ENCODE measurements at places on chromosomes 16 and 17. TPM values are rescaled to one million over a fixed set of nuclear protein-coding genes. Genes with fewer than 3 reads are reported as not detected.

The C17orf67 gene
- total RNA-seq = 2.0 TPM

- peak; percentile 82 for DNase-seq
- H3K27me3 ChIP-seq = no peaks in the 10 kb centered on the region
- no peak overlapping the region for H3K4me3 ChIP-seq
- H3K4me1 ChIP-seq = no peaks in the 10 kb centered on the region
- H3K27ac ChIP-seq = peak overlapping the region; percentile 45
These were observed 83.9 kb upstream of the CIBAR2 start for GRCh38 chr16:85195900-85196772.

DNA sequence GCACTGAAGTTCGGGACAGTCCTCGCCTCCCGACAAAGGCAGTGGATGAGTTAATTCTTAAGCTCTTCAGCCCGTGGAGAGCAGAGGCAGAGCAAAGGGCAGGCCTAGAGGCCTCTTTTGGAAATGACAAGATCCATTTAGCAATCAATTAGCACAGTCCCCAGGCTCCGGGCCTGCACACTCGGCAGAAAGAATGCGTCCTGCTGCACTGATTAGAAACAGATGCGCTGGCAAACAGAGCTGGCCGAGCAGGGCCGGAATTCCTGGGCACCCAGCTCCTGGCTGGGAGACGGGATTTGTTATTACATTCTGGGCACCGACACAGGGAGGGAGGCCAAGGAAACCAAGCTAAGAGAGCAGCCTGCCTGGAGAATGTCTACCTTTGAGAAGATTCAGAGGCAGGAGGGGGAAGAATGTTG lies 162.9 kb downstream of the COPRS start:
- no peaks in the 10 kb centered on the region for H3K36me3 ChIP-seq
- H3K4me3 ChIP-seq = no peak overlapping the region
- H3K27ac ChIP-seq = peak overlapping the region; percentile 71
- H3K27me3 ChIP-seq = no peaks in the 10 kb centered on the region
- DNase-seq = peak; percentile 79

The RAD51C gene
- 27.5 TPM for total RNA-seq

The SMYD4 gene
- 20.3 TPM for total RNA-seq

The SLC2A4 gene
- 2.6 TPM for total RNA-seq

The EPN3 gene
- total RNA-seq = 32.8 TPM

The CTF1 gene
- total RNA-seq = 2.6 TPM

DNA sequence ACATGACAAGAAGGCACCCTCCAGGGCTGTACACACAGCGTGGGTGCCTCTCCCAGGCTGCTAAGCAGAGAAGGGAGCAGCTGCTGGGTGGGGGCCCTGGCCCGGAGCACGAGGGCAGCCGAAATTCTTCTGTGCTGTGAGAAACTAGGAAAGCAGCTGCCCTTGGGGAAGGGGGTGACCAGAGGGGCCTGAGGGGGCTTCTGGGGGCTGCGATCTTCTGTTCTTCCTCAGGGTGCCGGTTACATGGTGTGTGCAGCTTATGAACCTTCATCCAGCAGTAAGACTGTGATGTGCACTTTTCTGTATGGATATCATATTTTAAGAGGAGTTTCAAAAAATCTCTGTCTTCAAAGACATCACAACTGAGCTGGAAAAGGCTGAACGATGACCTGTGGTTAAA lies 43.2 kb upstream of the METRNL start:
- H3K4me3 ChIP-seq = no peak overlapping the region
- no peaks in the 10 kb centered on the region for H3K36me3 ChIP-seq
- H3K27me3 ChIP-seq = no peaks in the 10 kb centered on the region
- no peak for DNase-seq
- no peak overlapping the region for H3K27ac ChIP-seq

DNA sequence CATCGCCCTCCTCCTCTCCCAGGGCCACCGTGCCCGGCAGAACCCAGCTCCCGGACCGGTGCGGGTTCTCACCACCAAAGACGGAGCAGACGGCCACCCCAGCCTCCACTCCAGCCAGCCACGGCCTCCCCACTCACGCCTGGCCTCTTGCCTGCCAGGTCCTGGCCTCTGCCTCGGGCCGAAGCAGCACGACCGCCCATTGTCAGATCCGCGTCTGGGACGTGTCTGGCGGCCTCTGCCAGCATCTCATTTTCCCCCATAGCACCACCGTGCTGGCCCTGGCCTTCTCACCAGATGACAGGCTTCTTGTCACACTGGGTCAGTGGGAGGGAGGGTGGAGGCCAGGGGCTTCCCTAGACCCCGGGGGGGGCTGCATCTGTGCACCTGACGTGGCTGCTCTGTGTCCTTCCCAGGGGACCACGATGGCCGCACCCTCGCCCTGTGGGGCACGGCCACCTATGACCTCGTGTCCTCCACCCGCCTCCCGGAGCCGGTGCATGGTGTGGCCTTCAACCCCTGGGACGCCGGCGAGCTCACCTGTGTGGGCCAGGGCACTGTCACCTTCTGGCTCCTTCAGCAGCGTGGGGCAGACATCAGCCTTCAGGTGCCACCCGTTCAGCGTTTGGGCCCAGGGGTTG lies 6.6 kb upstream of the RHOT2 start:
- peak overlapping the region; percentile 58 for H3K4me3 ChIP-seq
- no peak for DNase-seq
- H3K27me3 ChIP-seq = no peaks in the 10 kb centered on the region
- H3K36me3 ChIP-seq = no peaks in the 10 kb centered on the region
- peak overlapping the region; percentile 77 for H3K27ac ChIP-seq
- H3K4me1 ChIP-seq = no peaks in the 10 kb centered on the region

The MMP28 gene
- total RNA-seq = 25.6 TPM

GRCh38 chr16:54620197-54620596 lies 310.5 kb upstream of the IRX5 start:
- DNase-seq = no peak
- no peaks in the 10 kb centered on the region for H3K27me3 ChIP-seq
- H3K27ac ChIP-seq = no peak overlapping the region
- no peaks in the 10 kb centered on the region for H3K4me1 ChIP-seq
- H3K36me3 ChIP-seq = no peaks in the 10 kb centered on the region

- H3K4me1 ChIP-seq = peaks cover 16% of the 10 kb centered on the region
- no peaks in the 10 kb centered on the region for H3K27me3 ChIP-seq
- H3K36me3 ChIP-seq = no peaks in the 10 kb centered on the region
These were observed 3.8 kb downstream of the TBC1D16 start for GRCh38 chr17:80031691-80032430.

The KRT35 gene
- total RNA-seq = not detected

GRCh38 chr17:16415031-16415924 lies at the start of gene TRPV2:
Gene TRPV2, plus strand, starts transcription at chr17:16415571. Its CDS starts 2,098 bp downstream, at chr17:16417669.
- H3K36me3 ChIP-seq = no peaks in the 10 kb centered on the region
- H3K27ac ChIP-seq = peak within 1 kb of the TSS; percentile 87
- DNase-seq = no peak
- no peaks in the 10 kb centered on the region for H3K27me3 ChIP-seq

GRCh38 chr17:4501295-4501949 lies 2.7 kb downstream of the SPNS2 start:
- DNase-seq = no peak
- no peak overlapping the region for H3K27ac ChIP-seq
- H3K4me1 ChIP-seq = peaks cover 6% of the 10 kb centered on the region
- H3K27me3 ChIP-seq = peaks cover 11% of the 10 kb centered on the region

DNA sequence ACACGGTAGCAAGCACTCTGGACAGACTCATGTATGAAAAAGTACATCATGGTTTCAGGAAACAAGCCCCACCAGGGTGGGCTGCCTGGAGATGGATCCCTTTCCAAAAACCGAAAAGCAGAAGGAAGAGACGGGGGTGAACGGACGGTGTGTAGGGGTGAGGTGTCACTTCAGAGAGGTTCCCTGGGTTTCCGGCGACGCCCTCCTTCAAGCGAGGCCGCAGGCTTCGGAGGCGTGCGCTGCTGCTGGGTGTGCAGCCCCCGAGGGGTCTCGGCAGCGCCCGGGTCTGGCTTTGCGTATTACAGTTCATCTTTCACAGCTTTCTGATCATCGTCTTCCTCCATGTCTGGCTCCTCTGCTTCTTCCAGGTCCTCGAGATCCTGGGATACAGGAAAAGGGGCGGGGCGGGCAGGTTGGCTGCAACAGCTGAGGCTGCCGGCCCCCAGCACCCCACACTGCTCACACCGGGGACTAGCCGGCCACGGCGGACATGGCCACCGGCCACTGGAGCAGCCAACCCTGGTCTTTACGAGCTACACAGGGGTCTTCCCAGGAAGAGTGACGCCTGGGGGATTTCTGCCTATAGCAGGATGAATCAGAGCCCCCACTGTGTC lies 9.0 kb upstream of the PPP1R27 start:
- H3K36me3 ChIP-seq = peaks cover 5% of the 10 kb centered on the region
- H3K27ac ChIP-seq = peak overlapping the region; percentile 57
- no peak for DNase-seq
- peaks cover 4% of the 10 kb centered on the region for H3K4me1 ChIP-seq
- no peak overlapping the region for H3K4me3 ChIP-seq

- H3K27ac ChIP-seq = no peak overlapping the region
- H3K27me3 ChIP-seq = no peaks in the 10 kb centered on the region
- no peaks in the 10 kb centered on the region for H3K4me1 ChIP-seq
- DNase-seq = peak; percentile 89
These were observed 7.5 kb upstream of the SNTB2 start for GRCh38 chr16:69179328-69180010.

DNA sequence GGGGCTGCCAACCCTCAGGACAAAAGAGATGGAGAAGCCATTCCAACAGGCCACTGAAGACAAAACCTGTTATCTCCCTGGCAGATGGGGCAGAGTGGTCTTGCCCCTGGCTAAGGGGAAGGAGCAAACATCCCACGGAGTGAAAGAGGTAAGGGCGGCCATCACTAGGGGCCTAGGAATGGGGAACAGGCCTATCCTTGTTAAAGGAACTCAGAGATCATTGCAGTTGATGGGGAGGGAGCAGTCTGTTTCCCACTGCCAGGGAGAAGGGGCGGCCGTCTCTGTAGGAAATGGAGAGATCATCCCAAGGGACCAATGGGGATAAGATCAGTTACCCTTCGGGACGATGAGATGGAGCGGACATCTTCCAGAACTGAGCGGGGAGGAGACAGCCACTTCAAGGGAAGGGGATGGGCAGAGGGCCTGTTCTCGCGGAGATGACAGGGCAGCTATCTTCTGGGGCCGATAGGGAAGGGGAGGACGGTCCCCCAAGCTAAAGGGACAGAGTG lies 581 bp upstream of the TMEM208 start:
- H3K36me3 ChIP-seq = peaks cover 6% of the 10 kb centered on the region
- peak overlapping the region; percentile 95 for H3K4me3 ChIP-seq
- no peaks in the 10 kb centered on the region for H3K27me3 ChIP-seq
- H3K27ac ChIP-seq = peak overlapping the region; percentile 85
- no peak for DNase-seq

The TBC1D3H gene
- total RNA-seq = not detected

GRCh38 chr17:75356260-75356937 lies 49.1 kb downstream of the GRB2 start:
- no peak for DNase-seq
- no peaks in the 10 kb centered on the region for H3K4me1 ChIP-seq
- no peak overlapping the region for H3K4me3 ChIP-seq
- H3K27ac ChIP-seq = no peak overlapping the region

The PRR15L gene
- 105 TPM for total RNA-seq

DNA sequence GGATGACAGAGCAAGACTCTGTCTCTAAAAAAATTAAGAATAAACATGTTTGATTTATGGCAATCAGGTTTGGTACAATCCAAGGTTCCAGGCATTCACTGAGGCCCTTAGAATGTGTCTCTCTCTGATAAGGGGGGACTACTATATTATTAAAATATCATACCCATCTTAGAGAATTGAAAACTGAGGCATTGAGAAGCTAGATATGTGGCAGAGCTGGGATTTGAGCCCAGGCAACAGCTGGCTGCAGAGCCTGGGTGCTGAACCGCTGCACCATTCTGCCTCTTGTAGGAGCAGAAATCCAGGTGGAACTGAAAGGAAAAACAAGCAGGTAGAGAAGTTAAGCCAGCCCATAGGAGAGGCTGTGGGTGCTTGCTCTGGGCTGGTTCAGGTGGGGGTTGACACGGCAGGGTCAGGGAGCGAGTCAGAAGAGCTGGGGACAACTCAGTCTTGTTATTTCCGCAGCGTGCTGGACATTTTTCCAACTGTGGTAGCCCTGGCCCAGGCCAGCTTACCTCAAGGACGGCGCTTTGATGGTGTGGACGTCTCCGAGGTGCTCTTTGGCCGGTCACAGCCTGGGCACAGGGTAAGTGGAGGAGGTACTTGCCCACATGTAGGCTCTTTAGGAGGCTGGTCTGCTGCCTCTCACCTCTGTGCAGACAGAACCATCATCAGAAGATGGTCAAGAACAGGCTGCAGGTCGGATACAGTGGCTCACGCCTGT lies 62.5 kb downstream of the WIPI1 start:
- no peak for DNase-seq
- H3K4me3 ChIP-seq = no peak overlapping the region
- no peak overlapping the region for H3K27ac ChIP-seq
- H3K4me1 ChIP-seq = no peaks in the 10 kb centered on the region
- H3K27me3 ChIP-seq = no peaks in the 10 kb centered on the region

DNA sequence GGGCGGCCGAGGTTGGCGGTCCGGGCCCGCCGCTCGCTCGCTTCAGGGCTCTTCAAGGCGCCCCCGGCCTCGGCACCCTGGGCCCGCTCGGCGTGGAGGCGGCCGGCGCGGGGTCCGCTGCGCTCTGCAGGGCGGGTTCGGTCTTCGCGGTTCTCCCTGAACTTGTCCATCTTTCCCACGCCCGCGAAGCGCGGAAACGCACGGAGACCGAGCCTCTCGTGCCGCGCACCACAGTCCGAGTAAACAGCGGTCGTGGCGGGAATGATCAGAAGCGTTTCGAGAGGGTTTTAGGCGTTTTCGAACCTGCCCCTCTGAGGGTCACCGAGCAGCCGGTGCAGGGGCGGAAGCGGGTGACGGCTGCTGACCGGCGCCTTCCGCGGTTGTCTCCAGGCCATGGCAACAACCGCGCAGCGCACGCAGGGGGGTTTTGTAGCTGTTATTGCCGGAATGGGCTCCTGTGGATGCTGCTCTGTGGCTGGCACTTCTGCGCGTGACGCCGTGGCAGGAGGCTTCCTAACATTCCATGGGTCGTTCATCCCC lies 414 bp downstream of the NARF start:
- peak overlapping the region; percentile 96 for H3K4me3 ChIP-seq
- no peaks in the 10 kb centered on the region for H3K27me3 ChIP-seq
- DNase-seq = no peak
- peaks cover 4% of the 10 kb centered on the region for H3K4me1 ChIP-seq

DNA sequence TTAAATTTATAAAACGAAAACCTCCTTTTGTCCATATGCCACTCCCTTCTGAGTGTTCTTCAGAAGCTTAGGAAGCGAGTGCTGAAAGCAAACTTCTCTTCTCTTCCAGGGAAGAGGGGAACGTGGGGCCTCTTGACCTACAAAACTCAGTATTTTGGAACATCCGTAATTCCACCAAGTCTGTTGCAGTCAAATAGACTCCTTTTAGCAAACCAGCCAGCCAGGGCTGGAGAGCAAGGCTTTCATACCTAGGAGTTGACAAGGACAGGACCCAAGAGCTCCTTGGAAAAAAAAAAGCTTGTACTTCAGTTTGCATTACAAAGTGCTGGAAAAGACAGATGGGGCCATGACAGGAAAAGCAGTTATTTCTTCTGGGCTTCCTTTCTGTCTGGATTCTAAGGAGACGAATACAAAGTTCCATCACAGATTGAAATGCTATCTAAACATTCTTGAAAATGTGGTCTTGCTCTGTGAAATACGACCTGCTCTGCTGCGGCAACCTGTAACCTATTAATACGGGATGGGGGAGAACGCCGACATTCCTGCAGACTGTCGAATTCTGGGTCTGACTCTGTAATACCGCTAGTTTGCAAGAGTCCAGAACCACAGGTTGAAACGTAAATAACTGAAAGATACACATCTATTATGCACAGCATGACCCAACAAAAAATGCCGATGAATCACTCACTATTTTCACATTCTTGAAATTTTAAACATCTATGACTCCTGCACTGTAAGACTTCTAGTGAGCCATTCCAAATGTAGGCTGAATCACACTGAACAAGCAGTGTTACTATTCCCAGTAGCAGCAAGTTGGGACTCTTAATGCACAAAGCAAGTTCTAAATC lies 20.6 kb downstream of the VPS53 start:
- H3K4me1 ChIP-seq = no peaks in the 10 kb centered on the region
- H3K4me3 ChIP-seq = no peak overlapping the region
- H3K27ac ChIP-seq = no peak overlapping the region

The BCL6B gene
- 1.4 TPM for total RNA-seq
